Stimulated activated CD8-positive, alpha-beta memory T cell treated with anti-CD3 and anti-CD28 coated beads, Interleukin-4, amount 100 ng/mL, for 4 hours (primary cell): ENCODE measurements at places on chromosomes 1 and 21.

DNA sequence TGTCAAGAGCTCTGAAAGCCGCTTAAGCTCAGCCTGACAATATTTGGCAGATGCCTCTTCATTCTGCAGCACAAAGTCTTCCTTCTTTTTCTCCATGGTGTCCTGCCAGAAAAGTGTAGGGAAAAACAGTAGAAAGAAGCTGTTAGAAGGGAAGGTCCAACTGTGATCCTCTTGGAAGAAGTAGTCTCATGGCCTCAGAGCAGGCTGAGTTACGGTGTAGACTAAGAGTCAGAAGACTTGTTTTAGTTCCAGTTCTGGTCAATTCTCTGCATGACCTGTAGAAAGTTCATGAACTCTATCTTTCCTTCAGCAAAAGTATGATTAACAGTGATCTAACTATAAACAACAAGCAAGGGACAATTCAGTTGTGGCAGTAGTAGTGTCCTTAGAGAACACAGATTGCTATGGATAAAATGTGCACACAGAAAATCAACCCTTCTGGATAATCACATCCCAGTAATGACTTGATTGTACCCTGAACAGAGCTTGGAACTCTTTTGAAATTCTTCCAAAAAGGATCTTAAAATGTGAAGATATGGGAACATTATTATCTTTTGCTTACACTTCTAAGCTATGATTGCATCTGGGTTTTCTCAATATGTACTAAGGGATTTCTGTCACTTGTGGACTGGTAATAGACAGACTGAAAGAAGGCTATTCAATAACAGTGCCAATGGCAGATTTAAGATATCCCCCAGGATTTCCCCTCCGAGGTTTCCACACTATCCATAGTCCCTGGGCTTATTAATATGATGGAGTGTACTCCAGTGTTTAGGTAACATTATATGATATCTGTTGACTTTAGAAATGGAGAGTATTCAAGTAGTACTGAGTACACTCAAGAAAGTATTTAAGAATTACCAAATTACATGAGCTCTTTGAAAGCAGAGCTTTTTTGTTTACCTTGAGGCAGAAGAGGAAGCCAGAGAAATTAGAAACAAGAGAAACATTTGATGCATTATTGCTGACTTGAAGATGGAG lies 22.1 kb upstream of the GBP2 start:
- no peak for DNase-seq

GRCh38 chr1:172883844-172884243 lies 166.9 kb downstream of the TNFSF18 start:
- no peak for DNase-seq

- no peak for DNase-seq
Measured at GRCh38 chr1:114648503-114648902, 21.3 kb downstream of the DENND2C start.

DNA sequence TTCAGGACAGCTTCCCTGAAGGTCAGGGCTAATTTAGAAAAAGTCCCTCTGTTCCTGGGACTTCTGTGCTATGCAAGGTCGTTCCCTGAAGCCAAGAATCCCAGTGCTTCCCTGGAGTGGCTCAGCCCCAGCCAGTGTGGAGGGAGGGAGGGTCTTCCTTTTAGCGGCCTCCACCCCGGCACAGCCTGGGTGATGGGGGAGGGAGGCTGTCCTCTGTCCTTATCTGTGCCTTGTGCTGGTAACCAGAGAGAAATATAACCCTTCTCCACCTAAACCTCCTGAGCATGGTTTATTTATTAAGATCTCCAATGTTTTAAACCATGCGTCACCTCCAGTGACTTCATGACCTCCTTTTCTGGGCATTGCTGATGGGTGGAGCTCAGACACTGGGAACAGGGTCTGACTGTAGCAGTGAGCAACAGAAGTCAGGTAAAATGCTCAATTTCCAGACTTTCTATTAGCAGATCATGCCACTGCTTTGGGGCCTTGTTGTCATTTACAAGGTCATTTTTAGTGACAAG lies 157.1 kb downstream of the DSCAM start:
- DNase-seq = no peak

GRCh38 chr1:234069760-234070159 lies 165.3 kb downstream of the SLC35F3 start:
- no peak for DNase-seq

DNA sequence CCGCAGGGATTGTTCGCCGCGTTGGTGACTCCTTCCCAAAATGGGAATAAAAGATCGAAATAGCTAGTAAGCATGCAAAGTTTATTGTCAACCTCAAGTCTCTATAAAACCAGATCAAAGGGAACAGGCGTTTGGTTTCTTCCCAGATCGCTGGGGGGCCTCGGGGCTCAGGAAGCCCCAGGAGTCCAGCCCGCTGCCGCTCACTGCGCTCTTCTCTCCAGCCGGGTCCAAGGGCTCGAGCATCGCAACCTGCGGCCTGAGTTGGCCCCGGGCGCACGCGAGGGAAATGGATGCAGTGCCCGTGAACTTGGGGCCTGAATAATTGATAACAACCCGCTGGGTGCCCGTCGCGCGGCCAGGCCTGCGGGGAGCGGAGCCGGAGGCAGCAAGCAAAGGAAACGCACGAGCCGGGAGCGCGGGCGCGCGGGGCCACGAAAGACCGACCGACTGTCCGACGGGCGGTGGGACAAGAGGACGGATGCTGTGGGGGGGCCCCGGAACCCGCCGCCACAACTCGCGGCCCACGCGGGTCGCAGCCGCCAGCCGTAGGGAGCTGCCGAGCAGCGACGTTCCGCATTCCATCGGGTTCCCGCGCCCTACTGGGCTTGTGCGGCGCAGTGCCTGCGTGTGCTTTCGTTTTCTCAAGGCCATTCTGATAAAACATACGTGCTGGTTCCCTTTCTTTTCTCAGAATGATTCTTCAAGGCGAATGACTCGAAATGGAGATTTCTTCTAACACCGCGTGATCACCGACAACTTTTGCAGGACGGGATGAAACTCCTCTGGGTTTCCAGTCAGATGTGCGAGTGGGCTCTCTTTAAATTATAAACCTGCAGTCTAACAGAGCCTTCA lies 14.0 kb upstream of the ALX3 start:
- DNase-seq = no peak

GRCh38 chr1:168084396-168085231 lies 52.1 kb downstream of the GPR161 start:
- peak; percentile 20 for DNase-seq

- no peak for DNase-seq
Measured at GRCh38 chr1:215567491-215568298, 591 bp downstream of the KCTD3 start.

GRCh38 chr21:43829575-43830119 lies 35.4 kb upstream of the AGPAT3 start:
- DNase-seq = no peak

GRCh38 chr1:15799928-15800835 lies 7.3 kb downstream of the UQCRHL start:
- DNase-seq = no peak

GRCh38 chr1:21255943-21256320 lies 34.3 kb downstream of the ECE1 start:
- no peak for DNase-seq

- no peak for DNase-seq
Measured at GRCh38 chr1:212749821-212750535, 41.6 kb downstream of the NSL1 start.

- DNase-seq = no peak
Measured at GRCh38 chr1:55378582-55378981, 163.4 kb upstream of the USP24 start.

DNA sequence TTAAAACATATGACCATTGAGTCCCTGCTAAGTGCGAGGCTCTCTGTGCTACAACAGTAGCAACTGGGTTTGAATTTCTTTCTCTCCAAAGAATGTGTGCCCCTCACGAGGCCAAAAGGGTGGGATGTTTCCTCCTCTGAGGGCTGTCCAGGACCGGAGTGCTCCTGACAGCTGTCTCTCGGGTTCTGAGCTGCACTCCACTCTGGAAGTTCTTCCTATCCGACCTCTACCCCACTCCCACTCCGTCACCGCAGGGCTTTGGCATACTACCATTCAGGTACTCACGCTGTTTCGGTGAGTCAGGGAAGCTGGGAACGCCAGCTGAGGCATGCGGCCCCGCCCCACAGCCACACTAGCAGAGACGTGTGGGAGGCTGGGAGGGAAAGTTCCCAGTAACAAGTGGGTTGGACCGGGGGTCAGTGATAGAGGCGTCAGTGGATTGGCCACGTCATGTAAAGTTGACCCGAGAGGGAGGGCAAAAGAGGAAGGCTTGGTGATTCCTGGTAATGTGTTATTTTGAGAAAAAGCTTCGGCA lies 705 bp upstream of the SLC50A1 start:
- peak; percentile 28 for DNase-seq

- DNase-seq = no peak
Measured at GRCh38 chr1:246582301-246583055, 16.2 kb downstream of the CNST start.

GRCh38 chr1:12166834-12167492 lies at the start of gene TNFRSF1B:
TNFRSF1B (plus strand) TSS chr1:12166991; CDS start chr1:12167092, 101 bp downstream.
- DNase-seq = no peak

GRCh38 chr1:236810018-236810417 lies 14.9 kb downstream of the MTR start:
- DNase-seq = no peak

DNA sequence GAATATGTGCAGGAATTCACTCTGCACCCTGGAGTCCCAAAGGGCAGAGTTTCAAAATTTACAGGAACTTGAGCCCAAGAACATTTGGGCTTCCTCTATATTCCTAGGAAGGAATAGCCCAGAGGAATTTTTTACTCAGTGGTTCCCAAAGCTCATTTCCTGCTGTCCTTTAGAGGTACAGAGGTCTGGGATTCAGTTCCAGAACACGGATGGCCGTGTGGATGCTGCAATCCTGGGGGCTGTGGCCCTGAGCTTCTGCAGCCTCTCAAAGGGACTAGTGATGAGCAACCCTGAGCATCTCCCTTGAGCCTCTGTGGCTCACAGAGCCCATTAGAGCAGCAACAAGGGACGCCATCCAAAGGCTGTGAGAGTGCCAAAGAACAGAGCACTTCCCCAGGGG lies 10.1 kb upstream of the RHOU start:
- no peak for DNase-seq

- no peak for DNase-seq
Measured at GRCh38 chr1:57319165-57319564, 104.7 kb downstream of the DAB1 start.

- no peak for DNase-seq
Measured at GRCh38 chr1:35674111-35674510, 32.8 kb upstream of the PSMB2 start.

GRCh38 chr1:201781437-201781836 lies 47.5 kb upstream of the IPO9 start:
- DNase-seq = no peak

DNA sequence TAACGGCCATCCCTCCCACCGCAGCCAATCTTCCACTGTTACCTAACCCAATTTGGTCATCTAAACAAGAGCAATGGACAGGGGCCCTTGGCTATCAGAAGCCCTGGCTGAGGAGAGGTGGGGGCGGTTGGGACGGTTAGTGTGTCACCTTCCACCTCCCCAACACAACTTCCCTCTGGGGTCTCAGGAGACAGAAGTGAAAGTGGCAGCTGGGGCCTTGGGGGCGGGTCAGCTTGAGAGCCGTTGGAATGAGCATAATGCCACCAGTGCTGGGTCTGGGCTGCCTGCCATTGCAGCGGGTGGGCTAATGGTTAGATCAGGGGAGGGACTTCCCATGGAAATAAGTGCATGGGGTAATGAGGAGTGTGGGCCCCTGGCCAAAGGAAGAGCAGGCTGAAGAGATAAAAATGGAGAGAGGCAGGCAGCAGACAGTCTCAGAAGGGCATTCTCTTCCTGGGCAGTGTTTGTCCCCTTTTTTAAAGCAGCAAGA lies 7.9 kb downstream of the MEF2D start:
- DNase-seq = no peak

DNA sequence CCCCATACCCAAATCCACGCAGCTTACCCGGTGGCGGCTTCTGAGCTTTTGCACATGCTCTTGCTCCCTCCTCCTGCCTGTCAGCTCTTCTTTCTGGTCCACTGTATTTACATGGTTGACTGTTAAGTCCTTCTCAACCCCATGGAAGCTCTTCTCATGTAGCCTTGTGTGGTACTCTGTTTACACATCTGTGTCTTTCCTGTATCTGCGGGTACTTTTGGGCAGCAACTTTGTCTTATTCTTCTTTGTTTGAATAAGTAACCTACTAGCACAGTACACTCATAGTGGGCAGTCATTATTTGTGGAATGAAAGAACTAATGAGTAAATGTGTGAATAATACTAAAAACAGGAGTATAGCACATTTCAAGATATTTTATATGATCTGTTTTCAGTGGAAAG lies 88.5 kb upstream of the GPR88 start:
- no peak for DNase-seq

GRCh38 chr1:113388621-113389358 lies 1.5 kb upstream of the MAGI3 start:
- DNase-seq = no peak

GRCh38 chr1:231866392-231867331 lies 240.1 kb downstream of the DISC1 start:
- DNase-seq = peak; percentile 1

DNA sequence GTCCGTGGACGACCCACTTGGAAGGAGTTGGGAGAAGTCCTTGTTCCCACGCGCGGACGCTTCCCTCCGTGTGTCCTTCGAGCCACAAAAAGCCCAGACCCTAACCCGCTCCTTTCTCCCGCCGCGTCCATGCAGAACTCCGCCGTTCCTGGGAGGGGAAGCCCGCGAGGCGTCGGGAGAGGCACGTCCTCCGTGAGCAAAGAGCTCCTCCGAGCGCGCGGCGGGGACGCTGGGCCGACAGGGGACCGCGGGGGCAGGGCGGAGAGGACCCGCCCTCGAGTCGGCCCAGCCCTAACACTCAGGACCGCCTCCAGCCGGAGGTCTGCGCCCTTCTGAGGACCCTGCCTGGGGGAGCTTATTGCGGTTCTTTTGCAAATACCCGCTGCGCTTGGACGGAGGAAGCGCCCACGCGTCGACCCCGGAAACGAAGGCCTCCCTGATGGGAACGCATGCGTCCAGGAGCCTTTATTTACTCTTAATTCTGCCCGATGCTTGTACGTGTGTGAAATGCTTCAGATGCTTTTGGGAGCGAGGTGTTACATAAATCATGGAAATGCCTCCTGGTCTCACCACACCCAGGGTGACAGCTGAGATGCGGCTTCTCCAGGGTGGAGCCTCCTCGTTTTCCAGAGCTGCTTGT lies 32.4 kb downstream of the PRMT2 start:
- DNase-seq = no peak

DNA sequence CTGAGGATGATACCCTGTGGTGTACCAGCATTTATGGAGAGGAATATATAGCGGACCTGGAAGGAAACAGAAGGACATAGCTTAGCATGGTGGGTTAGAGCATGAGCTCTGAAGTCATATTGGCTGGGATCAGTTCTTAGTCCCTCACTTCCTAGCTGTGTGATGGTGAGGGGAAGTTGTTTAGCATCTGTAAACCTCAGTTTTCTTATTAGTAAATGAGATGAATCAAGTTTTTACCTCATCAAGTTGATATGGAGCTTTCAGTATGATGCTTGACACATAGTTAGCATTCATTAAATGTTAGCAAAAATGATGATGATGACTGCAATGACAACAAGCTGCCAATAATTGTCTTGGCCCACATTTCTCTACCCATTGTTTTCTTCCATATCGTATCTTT lies 84.8 kb downstream of the NEK7 start:
- DNase-seq = no peak

DNA sequence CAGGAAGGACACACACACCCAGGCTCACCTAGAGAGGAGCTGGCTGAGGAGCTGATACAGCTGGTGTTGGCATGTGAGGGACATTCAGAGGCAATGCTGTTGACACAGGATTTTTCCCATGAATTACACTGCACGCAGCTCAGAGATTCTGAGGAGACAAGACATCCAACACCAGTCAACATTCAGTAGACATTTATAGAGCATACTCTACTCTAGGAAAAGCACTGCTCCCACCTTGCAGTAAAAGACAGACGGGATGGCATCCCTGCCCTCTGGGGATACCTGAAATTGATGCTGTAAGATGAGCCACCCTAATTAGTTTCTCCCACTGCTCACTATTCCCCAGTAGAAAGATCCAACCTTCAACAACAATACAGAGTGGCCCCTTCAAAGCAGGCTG lies 5.1 kb downstream of the LYPD8 start:
- DNase-seq = no peak
